Central memory CD8-positive, alpha-beta T cell (primary cell): ENCODE measurements at places on chromosomes 16 and 17.

DNA sequence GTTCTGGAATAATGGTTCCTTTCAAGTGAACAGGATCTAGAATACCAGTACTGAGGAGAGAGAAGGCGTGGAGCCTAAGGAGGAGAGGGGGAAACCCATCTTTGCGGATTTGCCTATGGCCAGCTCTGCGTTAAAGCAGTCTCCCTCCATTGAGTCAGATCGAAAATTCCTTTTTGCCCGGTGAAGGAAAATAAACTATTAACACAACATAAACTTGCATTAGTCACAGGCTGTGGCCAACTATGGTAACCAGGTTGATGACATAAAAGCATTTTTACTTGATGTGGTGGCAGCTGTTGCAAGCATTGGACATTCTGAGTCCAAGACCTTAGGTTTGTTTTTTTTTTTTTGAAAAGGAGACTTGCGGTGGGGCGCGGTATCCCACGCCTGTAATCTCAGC is 8.9 kb downstream of the LDAF1 start:
- H3K36me3 ChIP-seq = peaks cover 18% of the 10 kb centered on the region
- DNase-seq = no peak
- no peak overlapping the region for H3K27ac ChIP-seq
- H3K4me3 ChIP-seq = no peak overlapping the region
- no peaks in the 10 kb centered on the region for H3K27me3 ChIP-seq

DNA sequence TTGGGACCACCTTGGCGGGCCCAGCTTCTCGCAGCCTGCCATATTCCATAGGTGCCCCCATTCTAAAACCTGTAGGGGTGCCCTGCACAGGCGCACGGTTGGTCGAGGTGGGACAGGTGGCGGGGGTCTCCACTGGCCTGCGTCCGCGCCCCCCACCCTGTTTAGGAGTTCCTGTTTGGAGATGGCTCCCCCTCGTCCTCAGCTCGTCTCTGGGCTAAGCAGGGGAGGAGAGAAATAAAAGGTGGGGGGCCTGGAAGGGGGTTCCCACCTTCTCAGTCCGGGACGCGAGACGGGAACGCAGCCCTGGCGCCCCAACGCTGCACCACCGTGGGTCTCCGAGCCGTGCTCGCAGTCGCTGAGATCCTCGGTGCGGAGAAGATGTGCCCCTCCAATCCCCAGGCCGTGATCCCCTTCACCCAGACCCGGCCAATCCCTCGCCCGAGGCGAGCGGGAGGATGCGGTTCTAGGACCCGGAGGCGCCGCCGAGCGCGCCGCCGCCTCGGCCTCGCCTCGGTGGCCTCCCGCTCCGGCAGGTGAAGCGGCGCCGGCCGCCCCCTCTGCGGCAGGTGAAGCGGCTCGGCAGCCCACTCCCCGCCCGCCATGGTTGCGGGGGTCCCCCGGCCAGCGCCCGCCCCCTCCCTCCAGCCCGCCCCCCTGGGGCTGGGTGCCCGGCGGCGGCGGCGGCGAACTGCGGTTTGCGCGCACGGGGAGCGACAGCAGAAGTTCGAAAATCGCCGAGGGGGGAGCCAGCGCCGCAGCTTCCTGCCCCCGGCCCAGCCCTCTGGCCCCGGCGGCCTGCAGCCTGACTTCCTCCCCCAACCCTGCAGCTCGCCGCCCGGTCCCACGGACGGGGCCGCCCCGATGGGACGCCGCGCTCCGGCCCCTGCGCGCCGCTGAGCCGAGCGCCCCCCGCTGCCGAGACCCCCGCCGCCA is at the start of gene FMNL1:
Gene FMNL1, plus strand, starts transcription at position 805 of the 933 bp plus-strand sequence. CDS start 240 bp downstream, outside the sequence.
- H3K36me3 ChIP-seq = peaks cover 31% of the 10 kb centered on the region
- H3K27ac ChIP-seq = peak within 1 kb of the TSS; percentile 99
- H3K27me3 ChIP-seq = no peaks in the 10 kb centered on the region
- peaks cover 58% of the 10 kb centered on the region for H3K4me1 ChIP-seq
- DNase-seq = peak; percentile 49

DNA sequence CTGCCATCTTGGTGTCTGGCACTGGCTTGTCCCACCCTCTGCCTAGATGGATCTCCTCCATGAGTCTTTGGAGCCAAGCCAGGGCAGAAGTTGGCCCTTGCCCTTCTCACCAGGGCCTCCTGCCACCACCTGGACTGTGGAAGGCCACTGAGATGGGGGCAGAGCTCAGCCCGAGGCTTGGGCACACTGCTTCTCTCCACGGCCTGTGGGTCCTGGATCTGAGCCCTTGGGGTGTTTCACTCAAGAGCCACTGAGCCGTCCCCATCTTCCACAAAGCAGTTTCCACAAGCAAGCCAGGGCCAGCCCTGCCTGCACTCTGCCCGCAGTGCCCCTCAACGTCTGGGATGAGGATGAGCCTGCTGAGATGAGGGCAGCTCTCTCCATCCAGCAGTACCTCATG is 16.7 kb upstream of the CD300A start:
- H3K36me3 ChIP-seq = peaks cover 2% of the 10 kb centered on the region
- H3K4me3 ChIP-seq = no peak overlapping the region
- DNase-seq = no peak
- no peak overlapping the region for H3K27ac ChIP-seq
- H3K4me1 ChIP-seq = peaks cover 10% of the 10 kb centered on the region
- no peaks in the 10 kb centered on the region for H3K27me3 ChIP-seq

- DNase-seq = no peak
- H3K4me1 ChIP-seq = peaks cover 31% of the 10 kb centered on the region
- no peaks in the 10 kb centered on the region for H3K27me3 ChIP-seq
- no peak overlapping the region for H3K4me3 ChIP-seq
These were observed 29.7 kb downstream of the KSR1 start for GRCh38 chr17:27485716-27486495.

DNA sequence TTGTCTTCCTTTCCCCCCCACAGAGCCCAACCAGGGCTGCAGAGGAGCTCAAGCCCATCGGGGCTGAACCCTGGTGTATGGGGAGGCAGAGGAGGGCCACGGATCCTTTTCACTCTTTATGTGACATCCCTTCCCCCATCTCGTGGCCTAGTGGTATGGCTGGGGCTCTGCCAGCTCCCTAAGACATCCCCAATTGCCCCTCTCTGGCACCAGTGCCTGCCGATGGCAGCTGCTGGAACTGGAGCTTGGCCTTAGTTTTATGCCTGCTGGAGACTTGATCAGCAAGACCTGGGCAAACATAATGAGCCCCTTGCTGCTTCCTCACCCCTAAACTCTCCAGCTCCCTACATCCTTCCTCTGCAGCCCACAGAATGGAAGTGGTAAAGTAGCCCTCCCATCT is 8.0 kb upstream of the TOP2A start:
- no peak overlapping the region for H3K27ac ChIP-seq
- H3K4me1 ChIP-seq = peaks cover 27% of the 10 kb centered on the region
- no peak overlapping the region for H3K4me3 ChIP-seq
- H3K36me3 ChIP-seq = peaks cover 2% of the 10 kb centered on the region
